ENCODE measurements at places on chromosomes 11 and 22.

DNA sequence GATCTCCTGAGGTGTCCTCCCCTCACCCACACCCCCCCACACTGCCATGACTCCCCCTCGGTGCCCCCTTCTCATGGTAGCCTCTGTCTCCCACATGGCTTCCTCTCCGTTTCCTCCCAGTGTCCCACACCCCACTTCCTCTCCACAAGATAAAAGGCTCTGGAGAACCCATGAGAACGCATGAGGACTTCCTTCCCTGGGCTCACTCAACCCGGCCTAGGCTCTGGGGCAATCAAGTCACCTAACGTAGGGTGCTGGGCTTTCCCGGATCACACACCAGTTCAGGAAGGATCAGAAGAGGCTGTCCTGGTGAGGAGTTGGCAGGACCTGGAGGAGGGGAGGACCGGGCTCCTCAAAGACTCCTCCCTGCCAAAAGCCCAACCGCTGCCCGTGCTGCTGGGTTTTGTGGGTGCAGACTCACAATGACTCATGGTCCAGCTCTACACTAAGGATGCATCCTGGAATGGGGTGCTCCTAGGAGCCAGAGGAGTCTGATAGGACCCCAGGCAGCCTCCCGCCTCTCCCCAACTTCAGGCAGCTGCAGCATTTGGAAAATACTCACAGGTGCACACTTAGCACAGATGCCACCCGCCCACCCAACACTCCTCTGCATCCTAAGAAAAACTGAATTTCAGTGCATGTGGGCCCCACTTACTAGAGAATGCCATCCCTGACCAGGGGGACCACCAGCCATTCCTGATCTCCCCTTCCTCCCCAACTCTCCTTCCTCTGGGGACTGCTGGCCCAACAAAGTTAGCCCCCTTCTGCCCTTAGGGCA lies 21.0 kb downstream of the SLC22A12 start:
- no peak for DNase-seq

- DNase-seq = no peak
Measured at GRCh38 chr11:93663021-93663420, 1.5 kb downstream of the CEP295 start.

GRCh38 chr22:12697441-12697840 lies 2830.6 kb upstream of the OR11H1 start:
- no peak for DNase-seq

GRCh38 chr11:1639102-1639620 lies 9.6 kb downstream of the KRTAP5-5 start:
- no peak for DNase-seq

- no peak for DNase-seq
Measured at GRCh38 chr11:128057786-128058395, 529.5 kb downstream of the ETS1 start.

DNA sequence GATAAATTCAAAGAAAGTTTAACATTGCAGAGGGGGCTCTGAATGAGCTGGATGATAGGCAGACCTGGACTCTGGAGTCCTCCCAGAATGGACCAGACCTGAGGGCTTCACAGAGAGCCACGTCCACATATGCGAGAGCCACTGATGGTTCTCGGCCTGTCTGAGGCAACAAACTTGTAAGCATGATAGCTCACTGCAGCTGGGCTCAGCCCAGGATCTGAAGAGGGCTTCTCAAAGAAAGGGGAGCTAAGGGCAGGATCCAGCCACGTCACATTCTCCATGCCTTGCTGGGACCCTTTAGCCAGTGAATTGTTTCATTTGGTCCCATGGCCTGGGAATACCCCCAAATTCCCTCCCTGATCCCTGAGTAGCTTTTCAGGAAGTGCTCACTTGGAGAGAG lies 98.9 kb downstream of the ATXN10 start:
- DNase-seq = no peak

GRCh38 chr22:35021161-35021560 lies 44.8 kb upstream of the ISX start:
- DNase-seq = no peak

GRCh38 chr11:62438641-62439040 lies 19.8 kb downstream of the SCGB1A1 start:
- DNase-seq = no peak

DNA sequence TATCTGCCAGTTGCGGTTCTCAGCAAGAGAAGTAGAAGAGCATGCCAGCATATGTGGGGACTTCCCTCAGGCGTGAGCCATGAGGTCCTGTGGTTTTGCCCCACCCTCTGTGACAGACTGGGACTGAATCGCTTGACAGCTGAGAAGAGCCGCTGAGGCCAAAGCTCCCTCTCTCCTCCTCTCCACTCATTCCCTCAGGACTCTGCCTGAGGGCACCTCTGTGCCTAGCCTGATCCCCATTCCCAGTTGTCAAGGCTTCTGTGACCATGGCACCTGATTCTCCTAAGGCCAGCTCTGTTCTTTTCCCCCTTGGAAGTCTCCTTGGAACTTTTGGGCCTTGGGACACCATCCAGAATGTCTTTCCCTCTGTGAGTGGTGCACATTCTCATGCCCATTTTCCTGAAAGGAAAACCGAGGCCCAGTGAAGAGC lies 27.0 kb downstream of the ART5 start:
- DNase-seq = no peak

- no peak for DNase-seq
Measured at GRCh38 chr11:2789791-2790567, 90.2 kb upstream of the KCNQ1OT1 start.

Measured in GM12864 (cell line).